ENCODE measurements at places on chromosomes 16 and 17. TPM values are rescaled to one million over a fixed set of nuclear protein-coding genes. Genes with fewer than 3 reads are reported as not detected.

Gene IRX3
- total RNA-seq: 0.63 TPM

Gene KRTAP9-4
- total RNA-seq: not detected

Gene SLC12A3
- total RNA-seq: not detected

Gene LRRC37B
- 8.9 TPM for total RNA-seq

Gene KRT39
- total RNA-seq: not detected

Gene FAM171A2
- total RNA-seq: 3.9 TPM

Gene CD300E
- total RNA-seq: not detected

Gene ABCA9
- total RNA-seq: 0.26 TPM

Gene OR2C1
- total RNA-seq: not detected

Gene RDM1
- not detected for total RNA-seq

Gene ABCC11
- not detected for total RNA-seq

Gene TM4SF5
- total RNA-seq: not detected

Gene C16orf92
- not detected for total RNA-seq

Gene KRTAP16-1
- total RNA-seq: not detected

Gene NECAB2
- not detected for total RNA-seq

Gene SETD1A
- 1.7 TPM for total RNA-seq

Gene SOX8
- total RNA-seq: 0.26 TPM

Gene G6PC1
- not detected for total RNA-seq

Gene SULT1A2
- not detected for total RNA-seq

Gene ARHGDIG
- total RNA-seq: 0.13 TPM

Gene PAQR4
- total RNA-seq: 7.4 TPM

Gene TSC2
- total RNA-seq: 23.6 TPM

Gene OR3A3
- total RNA-seq: not detected

Gene SEPTIN12
- total RNA-seq: not detected

Gene DPEP2
- 25.5 TPM for total RNA-seq

Gene MYCBPAP
- 0.13 TPM for total RNA-seq

Gene TBC1D3E
- total RNA-seq: not detected

Gene ENKD1
- 12.9 TPM for total RNA-seq

Gene SMARCE1
- 61.1 TPM for total RNA-seq

Gene HEATR9
- total RNA-seq: not detected

All from dermis microvascular lymphatic vessel endothelial cell (primary cell).